ENCODE measurements at places on chromosomes 2 and 18.

DNA sequence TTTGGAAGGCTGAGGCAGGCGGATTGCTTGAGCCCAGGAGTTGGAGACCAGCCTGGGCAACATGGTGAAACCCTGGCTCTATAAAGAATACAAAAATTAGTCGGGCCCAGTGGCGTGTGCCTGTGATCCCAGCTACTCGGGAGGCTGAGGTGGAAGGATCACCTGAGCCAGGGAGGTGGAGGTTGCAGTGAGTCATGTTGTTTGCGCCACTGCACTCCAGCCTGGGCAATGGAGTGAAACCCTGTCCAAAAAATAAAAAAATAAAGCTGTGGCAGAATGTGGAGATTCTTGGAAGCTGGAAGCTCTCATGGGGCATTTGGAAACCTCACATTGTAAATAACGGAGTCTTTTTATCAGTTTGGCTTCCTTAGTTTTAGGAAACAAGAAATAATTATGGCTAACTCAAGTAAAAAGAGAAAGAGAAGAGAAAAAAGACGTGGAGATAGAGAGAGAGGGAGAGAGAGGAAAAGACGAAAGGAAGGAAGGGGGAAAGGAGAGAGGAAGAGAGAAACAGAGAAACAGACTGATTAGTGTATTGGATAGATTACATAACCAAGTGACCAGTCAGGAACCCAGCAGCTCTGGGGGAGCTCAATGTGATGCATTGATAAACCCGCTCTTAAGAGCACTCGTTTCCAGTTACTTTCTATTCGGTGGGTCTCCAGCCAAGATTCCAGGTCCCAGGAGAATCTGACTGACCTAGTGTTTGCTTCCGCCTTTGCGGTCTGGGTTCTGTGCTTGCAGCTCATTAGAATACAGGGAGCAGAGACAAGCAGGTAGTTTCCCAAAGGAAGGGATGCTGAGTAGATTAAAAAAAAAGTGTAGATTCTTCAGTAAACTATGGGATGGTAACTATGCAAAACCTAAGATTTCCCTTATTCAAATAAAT is 1.1 kb upstream of the SPAST start:
- peak; percentile 30 for DNase-seq

- DNase-seq: peak; percentile 38
Measured at GRCh38 chr18:49135877-49136276, 185.1 kb upstream of the SMAD7 start.

GRCh38 chr2:39731546-39731945 is 47.5 kb downstream of the THUMPD2 start:
- DNase-seq: no peak

GRCh38 chr2:182821182-182821581 is 45.3 kb downstream of the FRZB start:
- no peak for DNase-seq

GRCh38 chr2:147925886-147926285 is 81.1 kb downstream of the ACVR2A start:
- no peak for DNase-seq

DNA sequence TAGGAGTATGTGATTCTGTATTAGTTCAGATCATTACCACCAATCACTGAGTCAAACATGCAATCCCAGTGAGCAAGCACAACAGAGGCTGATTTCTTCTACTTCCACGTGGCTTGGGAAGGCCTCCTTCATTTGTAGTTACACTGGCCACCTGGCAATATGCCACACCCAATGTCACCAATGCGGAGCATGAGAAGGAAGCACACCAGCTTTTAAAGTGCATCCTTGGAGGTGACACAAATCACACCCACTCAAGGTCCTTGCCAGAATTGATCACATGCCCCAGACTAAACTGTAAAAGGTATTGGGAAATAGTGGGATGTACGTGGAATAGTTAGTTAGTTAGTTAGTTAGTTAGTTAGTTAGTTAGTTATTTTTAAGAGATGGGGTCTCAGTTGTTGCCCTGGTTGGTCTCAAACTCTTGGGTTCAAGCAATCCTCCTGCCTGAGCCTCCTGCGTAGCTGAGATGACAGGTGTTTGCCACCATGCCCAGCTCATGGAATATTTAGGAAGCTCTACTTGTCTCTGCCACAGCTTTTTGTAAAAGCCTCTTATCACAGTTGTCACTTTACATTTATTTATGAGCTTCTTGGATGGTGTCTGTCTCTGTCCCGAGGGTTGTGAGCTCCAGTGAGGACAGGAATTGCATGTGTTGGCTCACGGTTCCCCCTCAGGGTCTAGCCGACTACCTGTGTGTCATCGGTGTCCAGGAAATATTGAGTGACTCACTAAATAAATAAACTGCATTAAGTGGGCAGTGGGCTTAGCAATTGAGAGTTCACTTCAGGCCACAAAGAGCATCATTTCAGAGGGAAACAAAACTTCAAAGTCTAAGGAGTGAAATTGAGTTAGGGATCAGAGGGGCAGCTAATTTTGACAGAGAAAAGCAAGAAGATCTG is 28.1 kb upstream of the CAB39 start:
- DNase-seq: peak; percentile 51

DNA sequence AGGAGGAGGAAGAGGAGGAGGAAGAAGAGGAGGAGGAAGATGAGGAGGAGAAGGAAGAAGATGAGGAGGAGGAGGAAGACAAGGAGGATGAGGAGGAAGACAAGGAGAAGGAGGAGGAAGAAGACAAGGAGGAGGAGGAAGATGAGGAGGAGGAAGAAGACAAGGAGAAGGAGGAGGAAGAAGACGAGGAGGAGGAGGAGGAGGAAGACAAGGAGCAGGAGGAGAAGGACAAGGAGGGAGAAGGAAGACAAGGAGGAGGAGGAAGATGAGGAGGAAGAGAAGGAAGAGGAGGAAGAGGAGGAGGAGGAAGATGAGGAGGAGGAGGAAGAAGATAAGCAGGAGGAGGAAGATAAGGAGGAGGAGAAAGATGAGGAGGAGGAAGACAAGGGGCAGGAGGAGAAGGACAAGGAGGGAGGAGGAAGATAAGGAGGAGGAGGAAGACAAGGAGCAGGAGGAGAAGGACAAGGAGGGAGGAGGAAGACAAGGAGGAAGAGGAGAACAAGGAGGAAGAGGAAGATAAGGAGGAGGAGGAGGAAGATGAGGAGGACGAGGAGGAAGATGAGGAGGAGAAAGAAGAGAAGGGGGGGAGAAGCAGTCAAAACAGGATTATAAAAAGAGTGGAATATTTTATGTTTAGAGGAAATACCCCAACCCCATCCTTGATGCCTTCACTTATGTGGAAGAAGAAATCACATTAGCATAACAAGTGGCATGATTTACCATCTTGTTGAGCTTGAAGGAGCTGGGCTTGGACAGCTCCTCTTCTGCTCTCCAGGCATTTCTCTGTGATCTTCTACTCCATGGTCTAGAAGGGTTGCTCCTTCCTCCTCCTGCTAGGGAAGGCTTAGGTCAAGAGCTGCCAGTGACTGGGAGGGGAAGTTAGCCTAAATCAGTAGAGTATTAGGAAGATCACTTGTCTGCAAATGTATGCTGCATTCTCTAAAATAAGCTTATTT is 45.3 kb upstream of the KCTD1 start:
- no peak for DNase-seq

- DNase-seq: no peak
Measured at GRCh38 chr18:52341608-52342381, 1.8 kb downstream of the DCC start.

DNA sequence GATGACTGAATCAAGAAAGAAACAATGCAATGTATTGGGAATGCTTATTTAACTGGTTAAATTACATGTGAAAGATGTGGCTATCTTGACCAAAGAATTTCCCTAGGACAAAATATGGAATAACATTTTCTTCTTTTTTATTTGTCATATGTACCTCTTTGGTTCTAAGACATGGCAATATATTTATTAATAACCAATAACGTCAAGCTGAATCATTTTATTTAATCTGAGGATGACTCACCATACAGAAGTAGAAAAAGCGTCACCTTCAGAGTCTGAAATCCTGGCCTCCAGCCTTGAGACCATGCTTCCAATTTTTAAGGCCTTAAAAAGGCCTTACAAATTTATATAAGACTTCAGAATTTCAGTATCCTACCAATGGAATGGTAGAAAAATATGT is 1464.9 kb downstream of the SUCLG1 start:
- DNase-seq: no peak

DNA sequence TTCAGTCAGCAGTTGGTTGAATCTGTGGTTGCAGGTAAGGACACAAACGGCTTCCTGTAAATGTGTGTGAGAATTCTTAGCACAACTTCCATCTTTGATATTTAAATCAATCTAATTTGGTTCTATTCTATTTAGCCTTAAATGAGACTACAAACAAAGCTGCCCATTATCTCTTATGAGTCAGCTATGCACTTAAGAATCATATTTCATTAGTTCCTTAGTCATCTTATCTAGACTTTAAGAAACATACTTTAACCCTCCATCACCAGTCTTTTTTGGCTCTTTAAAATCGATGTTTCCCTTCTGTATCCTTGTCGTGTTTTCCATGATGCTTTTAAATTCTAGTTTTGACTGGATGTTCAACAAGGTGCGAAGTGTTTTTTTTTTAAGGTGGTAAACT is 114.4 kb upstream of the TMEM200C start:
- DNase-seq: peak; percentile 32

DNA sequence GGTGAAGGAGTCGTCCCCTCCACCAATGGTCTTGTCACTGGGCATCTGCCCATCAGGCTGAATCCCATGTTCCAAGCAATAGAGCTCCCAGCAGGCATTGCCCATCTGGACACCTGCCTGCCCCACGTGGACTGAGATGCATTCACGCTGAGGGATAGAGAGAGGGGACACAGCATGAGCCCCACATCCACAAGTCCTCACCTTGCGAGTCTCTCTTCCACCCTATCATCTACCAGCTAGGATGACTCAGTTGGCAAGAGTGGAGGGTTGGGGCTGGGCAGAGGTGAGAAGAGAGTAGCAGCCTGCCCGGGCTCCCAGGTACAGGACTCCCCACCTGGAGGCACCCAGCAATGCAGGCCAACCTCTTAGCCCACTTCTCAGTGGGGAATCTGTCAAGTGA is 959 bp upstream of the TUBA4B start:
- no peak for DNase-seq

DNA sequence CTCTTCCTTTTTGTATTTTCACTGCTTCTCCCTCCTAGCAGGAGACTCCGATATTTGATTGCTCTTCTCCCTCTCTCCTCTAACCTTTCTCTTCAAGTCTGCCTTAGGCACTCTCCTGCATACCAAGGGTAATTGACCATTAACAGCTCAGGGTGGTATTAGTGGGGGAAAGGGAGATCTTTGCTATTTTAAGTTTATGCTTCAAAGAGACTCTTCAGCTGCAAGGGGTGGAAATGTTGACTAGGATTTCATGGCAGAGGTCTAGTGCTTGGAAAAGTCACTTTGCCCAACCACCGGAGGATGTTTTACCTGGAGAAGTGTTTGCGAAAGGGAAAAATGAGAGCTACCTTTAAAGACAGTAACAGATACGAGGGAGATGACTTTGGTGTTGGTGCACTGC is 453.7 kb downstream of the SLC4A3 start:
- no peak for DNase-seq

DNA sequence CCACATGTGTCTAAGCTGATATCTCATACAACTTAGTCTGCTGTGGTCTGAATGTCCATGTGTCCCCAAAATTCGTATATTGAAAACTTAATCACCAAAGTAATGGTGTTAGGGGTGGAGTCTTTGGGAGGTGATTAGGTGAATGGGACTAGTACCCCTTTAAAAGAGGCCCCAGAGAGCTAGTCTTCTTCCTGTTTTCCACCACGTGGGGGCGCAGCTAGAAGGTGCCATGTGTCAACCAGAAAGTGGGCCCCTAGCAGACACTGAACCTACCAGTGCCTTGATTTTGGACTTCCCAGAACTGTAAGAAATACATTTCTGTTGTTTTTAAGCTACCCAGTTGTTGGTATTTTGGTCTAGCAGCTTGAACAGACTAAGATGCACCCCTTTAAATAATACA is 86.6 kb downstream of the ASB1 start:
- peak; percentile 51 for DNase-seq

- DNase-seq: peak; percentile 69
Measured at GRCh38 chr2:101328474-101329007, 20.0 kb upstream of the RNF149 start.

Data from fibroblast of skin of right quadriceps (primary cell).